Nucleus accumbens (tissue), 56 donors: ENCODE measurements at places on chromosomes 16 and 17.
A peak's percentile ranks its signal among the peaks of the same experiment; 100 is the strongest.

DNA sequence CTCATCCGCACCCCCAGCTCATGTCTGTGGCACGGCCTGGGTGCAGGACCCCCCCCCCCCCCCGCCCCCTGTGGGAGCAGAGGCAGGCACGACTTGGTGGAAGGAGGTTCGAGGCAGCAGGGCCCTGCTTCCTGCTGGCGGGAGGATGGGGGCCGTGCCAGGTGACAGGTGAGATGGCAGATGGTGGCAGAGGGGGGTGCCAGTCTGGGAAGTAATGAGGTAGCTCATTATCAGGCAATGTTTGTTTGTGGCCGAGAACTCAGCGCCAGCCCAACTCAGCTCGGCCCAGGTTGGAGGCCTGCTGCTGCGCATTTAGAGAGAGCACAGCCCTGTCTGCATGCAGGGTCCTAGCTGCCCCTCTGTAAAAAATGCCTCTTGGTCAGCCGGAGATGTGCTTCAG, 40.1 kb upstream of the JPH3 start:
- DNase-seq, result no peak

DNA sequence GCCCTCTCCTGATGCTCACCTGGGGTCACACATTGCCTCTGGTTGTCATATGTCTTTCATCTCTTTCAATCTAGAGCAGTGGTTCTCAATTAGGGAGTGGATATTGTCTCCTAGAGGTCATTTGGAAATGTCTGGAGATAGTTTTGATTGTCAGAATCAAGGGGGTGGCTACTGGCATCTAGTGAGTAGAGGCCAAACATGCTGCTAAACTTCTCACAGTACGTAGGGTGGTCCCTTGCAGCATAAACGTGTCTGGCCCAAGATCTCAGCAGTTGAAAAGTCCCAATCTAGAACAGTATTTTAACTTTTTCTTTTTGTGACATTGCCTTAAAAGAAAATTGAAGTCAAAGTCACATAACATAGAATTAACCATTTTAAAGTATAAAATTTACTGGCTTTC, 30.5 kb upstream of the SLC5A10 start:
- no peak for DNase-seq

GRCh38 chr17:82013772-82014321, 8.8 kb downstream of the CENPX start:
- no peak for DNase-seq

DNA sequence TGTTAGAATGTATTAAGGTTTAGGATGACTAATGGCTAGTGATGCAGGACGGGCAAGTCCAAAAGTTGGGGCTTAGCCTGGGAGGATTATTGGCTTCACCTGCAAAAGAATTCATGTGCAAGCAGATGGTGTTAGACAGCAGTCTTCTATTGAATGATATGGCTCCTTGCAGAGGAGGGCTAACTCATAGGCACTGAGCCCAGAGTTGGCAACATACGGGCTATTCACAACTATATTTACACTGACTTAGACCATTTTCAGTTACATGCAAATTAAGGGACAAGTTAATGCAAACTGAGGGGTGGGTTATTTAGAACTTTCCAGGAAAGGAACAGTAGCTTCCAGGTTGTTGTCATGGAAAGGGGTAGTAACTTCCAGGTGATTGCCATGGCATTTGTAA, 1017.1 kb upstream of the EEF2KMT start:
- no peak for DNase-seq

- no peak for DNase-seq
Observed at GRCh38 chr17:70230850-70231640, 61.7 kb downstream of the KCNJ2 start.

DNA sequence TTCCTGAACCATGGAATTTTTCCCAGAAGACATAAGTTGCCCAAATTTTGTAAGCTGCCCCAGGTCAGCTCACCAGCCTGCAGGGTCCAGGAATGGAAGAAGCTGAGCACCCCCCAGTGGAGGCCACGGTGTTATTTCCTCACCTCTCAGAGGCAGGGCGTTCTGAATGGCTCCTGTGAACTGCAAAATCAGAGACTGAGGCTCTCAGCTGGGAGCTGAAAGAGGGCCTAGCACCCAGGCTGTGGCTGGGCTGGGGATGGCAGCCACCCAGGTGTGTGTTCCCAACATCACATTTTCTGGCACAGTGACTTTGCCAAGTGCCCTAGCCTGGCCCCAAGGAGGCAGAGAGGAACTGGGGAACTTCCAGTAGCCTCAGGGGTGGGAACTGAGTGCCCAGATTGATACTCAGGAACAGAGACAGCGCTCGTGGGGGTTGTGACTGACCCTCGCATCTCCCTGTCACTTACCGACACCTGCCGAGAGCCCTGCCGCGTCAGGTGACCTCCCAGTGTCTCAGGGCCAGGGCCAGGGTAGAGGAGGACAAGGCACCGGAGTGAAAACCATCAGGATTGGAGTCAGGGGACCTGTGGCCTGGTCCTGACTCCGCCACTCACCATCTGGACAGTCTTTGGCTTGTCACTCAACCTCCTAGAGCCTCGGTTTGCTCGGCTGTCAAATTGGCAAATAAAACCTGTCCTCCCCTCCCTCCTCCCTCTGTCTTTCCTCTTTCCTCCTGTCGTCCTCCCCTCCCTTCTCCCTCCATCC, 11.3 kb downstream of the CACNG4 start:
- DNase-seq, result no peak

DNA sequence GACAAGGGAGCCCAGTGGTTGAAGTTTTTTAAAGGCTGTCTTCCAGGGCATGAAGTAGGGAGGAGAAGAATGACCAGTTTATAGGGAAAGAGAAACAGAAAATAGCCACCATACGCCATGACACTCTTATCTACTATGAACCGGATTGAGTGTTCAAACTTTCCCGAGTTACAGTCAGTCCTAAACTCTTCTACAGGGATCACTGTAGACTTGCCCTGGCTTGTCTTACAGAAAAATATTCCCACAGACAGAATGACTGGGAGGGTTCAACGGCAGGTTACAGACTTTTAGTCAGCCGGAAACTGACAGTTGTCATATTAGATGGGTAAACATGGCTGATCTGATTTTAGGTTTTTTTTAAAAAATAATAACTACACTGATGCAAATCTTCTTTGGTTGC, 662.5 kb upstream of the SOX9 start:
- no peak for DNase-seq

DNA sequence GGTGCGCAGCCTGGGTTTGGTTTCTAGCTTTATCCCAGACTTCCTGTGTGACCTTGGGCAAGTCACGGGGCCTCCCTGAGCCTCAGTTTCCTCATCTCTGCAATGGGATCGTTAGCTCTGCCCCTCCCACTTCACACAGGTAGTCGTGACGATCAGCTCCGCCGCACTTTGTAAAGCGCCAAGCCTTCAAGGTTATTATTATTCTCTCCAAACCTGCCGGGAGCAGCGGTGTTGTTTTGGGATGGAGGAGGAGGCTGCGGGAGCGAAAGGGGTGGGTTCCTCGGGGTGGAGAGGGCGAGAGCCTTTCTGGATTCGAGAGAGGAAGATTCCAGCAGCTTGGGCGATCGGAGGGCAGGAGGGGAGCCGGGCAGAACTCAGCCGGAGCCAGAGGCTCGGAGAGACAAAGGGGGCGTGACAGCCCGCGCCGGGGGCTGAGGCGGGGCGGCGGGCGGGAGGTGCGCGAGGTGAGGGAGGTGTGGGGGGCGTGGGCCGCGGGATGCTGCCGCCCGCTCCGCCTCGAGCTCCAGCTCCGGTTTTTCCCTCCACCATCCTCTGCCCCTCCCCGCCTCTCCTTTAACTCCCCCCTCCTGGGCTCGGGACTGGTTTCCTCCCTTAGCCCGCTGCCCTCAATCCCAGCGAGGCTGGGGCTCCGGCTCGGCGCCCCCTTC, at the start of gene EFNB3:
TSS of gene EFNB3 (plus strand) at position 602 of the 668 bp plus-strand sequence. CDS start 397 bp downstream, outside the sequence.
- no peak for DNase-seq

DNA sequence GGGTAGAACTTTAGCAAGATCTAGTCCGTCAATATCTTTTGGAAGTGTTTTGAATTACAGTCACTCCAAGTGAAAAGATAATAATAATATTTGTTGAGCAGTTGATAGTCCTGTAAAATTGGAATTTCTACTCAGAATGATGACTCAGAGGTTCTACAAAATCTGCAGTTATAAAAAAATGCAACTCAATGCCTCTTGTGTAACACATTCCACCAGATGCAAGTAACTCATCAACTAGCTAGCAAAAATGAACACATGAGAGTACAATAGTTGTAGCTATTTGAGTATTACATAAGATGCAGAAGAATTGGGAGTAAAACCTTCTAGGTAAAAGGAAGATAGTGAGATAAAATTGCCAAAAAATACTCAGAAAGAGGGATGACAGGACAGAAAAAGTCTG, 177.2 kb downstream of the CDH8 start:
- no peak for DNase-seq

DNA sequence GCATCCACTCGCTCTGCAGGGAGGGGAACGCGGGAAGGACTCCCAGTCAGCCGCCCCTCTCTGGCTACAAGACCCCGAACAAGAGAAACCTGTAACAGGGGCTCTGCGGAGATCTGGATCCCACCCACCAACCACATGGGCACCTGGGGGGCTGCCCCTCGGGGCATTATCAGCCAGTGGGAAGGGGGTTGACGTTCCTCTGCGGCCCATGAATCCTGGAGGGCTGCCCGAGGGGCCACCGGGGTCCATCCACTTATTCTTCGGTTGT, 1.8 kb upstream of the PCGF2 start:
- no peak for DNase-seq

DNA sequence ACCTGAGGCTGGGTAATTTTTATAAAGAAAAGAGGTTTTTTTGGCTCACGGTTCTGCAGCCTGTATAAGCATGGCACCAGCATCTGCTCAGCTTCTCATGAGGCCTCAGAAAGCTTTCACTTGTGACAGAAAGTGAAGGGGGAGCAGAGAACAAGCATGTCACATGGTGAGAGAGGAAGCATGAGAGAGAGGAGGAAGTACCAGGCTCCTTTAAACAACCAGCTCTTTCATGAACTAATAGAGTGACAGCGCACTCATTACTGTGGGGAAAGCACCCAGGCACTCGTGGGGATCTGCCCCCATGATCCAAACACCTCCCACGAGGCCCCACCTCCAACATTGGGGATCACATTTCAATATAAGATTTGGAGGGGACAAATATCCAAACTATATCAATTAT, 86.8 kb downstream of the USP32 start:
- no peak for DNase-seq

DNA sequence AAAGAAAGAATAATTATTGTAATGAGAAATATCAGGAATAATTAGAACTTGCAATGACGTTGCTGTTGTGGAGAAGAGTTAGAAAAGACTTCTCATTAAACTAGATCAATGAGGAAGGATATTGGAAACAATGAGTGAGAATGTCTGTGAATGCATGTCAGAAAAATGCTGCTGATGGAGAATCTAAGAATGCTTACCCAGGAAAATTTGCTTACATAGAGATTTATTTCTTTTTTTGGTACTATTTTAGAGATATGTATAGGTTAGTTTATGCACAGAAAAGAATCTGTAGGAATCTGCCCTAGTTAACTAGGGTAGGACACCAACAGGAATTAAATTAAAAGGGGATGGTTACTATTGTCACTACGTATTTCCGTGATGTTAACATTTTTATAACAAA, 140.2 kb downstream of the USP31 start:
- DNase-seq, result no peak

DNA sequence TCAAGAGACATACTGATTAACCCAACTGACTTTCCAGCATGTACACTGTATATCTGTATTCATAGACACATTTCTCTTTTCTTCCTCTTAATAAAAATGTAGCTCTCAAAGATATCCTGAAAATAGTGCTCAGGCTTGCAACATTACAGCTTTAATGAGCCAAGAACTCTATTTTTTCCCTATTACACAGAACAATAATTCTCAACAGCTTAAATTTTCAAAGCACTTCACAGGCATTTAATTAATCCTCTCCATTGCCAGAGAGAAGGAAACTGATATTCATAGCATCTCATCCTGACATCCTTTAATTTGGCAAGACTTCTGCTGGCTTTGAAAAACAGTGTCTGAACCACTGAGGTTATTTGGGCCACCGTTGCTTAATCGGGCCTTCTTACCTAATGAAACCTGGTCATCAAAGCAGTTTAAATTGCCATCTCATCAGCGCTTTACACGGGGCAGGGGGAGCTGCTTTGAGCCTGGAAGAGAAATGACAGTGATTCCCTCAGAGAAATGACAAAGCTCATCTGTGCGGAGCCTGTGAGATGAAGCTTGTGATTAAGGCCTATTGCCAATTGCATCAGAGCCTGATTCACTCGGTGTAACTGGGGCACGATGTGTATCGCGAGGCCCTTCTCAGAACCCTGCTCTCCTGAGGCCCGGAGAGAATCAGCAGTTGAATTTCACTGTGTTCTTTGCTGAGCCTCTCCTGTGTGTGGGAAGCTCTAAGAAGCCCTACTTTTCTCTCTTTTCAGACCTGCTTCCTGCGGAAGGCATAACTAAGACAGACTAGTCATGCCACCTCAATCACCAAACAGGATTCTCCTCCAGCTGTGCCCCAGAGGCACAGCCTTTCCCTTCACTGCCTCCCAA, 8.5 kb upstream of the SIAH1 start:
- DNase-seq, result peak; percentile 62

- no peak for DNase-seq
Observed at GRCh38 chr17:60147553-60148223, 2.1 kb upstream of the CA4 start.

GRCh38 chr16:85717393-85718152, 28.8 kb upstream of the GINS2 start:
- peak; percentile 38 for DNase-seq

- no peak for DNase-seq
Observed at GRCh38 chr16:50247906-50248608, 18.3 kb upstream of the ADCY7 start.

DNA sequence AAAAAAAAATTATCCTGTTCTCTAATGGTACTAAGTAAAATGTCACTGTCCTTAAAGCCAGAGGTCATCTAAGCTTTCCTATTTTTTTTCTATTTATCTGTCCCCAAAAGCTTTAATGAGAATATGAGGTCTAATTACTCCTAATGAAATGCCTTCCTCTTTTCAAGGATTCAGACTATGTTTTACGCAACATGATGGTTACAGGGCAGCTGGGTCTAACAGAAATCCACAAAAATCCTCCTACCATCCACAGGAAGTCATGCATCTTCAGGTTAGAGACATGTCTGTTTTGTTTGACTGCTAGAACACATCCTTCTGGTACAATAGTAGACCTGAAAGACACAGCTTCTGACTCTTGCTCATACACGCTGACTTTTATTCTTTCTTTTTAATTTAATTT, 29.7 kb upstream of the NSRP1 start:
- no peak for DNase-seq

- DNase-seq, result peak; percentile 47
Observed at GRCh38 chr17:28570716-28571360, 486 bp downstream of the PIGS start.

GRCh38 chr17:13337151-13337550, 264.6 kb downstream of the HS3ST3A1 start:
- DNase-seq, result no peak

- no peak for DNase-seq
Observed at GRCh38 chr16:14511800-14512135, 118.3 kb downstream of the PARN start.

DNA sequence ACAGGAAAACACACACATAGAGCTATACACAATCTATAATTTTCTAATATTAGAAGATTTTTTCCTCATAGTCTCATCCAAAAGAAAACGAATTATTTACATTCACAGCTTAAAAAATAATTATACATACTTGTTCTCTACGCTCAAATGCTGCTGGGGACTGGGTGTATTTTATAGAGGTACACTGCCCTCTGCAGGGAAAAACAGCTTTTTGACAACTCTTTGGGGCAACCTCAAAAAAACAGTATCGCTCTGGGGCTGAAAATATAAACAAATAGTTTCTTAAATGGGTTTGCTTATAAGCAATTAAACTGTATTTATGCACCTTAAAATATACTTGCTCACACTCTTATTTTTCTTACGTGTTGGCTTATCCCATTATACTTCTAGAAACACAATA, 261.8 kb upstream of the PSMD7 start:
- DNase-seq, result no peak
